ENCODE measurements at places on chromosomes 12 and 14.

DNA sequence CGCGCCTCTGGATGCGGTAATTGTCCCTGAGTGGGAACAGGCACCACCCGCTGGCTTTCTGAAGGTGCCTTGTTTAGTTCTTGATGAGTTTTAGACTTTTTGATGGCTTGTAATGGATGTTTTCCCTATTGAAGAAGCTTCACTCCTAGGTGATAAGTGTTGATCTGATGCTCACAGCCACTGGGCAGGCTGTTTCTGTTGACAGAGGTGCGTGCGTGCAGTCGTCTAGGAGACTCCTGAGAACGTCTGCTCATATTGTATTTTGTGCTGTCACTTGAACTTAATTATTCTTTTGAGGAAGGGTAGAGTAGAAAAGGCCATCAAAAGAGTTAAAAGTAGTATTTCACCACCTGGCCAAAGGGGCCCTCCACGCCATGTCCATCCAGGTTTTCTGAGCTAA, 70.5 kb downstream of the EP400 start:
- no peak for DNase-seq

DNA sequence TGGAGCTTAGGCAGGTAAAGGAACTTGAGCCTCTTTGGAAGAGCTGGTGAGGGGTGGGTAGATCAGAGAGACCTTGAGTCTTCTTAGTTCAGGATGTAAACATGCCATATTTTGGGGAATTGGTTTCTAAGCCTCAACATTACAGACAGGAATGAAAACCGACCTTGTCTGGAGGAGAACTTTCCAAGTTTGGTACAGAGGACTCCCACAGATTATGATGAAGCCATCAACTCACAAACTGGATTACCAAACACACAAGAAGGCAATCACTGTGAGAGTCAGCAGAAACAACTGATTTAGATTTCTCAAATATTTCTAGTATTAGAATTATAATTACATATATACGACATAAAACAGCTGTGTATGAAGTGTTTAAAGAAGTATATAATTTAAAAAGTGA, 22.3 kb upstream of the AMN1 start:
- no peak for DNase-seq

DNA sequence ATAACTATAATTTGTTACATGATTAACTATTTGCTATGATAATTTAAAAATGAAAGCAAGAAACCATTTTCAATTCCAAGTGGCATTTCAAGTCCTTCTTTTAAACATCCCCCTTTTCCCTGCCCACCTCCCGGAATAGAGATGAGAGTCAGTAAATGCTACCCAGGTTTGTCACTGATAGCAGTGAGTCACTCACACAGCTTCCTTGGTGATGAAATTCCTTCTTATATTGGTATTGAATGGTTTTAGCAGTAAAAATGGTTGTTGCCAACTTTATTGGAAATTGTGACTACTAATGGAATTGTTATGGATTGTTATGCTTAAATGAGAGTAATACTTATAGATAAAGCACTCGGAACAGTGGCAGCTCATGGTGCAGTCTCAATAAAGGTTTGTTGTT, 90.5 kb downstream of the PPM1A start:
- DNase-seq, result no peak

DNA sequence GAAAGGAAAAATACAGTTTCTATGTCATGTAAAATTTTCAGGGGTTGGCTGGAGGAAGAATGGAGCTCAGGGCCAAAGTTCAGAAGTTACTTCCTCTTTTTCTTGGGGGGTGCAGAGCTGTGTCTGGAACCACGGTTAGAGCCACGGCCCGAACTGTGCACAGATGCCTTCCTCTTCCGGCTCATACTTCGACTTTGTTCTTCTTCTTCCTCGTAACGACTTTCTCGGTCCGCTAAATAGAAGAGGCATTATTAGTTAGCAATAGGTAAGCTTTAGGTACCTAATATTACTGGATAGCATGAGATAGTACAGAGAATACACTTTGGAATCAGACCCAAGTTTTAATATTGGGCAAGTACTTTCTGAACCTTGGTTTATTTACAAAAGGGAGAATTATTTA, 31.2 kb downstream of the SUPT16H start:
- no peak for DNase-seq

DNA sequence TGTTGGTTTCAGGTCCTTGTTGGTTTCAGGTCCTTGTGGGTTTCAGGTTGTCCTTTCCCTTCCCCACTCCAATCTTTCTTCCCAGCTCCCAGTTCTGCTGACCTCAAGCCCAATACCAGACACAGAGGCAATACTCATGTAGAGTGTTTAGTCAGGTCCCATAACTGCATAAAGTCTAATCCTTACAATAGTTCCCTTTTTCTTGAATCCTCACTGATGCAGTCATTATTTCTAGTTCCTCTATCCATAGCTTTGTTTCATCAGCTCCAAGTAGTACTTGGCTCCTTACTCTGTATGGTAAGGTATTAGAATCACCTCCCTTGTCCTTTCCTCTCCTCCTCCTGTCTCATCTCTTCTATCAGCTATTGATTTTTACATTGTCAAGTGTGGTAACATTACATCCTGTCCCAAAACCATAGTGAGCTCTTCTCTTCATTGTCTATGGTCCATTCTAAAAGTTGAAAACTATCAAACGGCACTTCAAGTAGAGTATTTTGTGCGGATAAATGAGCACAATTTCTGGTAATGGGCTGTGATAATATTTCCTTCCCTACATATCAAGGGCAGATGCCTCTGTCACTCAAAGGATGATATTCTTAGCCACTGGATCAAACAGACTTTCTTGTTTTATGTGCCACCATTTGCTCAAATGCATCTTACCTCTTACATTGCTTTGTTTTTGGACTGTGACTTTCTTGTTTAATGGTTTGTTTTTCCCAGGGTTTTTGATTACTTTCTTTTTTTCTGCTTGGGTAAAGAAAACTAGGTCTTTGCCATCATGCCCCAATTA, 57.2 kb upstream of the JDP2 start:
- no peak for DNase-seq

- DNase-seq, result no peak
Observed at GRCh38 chr14:38404100-38404541, 148.2 kb upstream of the CLEC14A start.

GRCh38 chr12:131983026-131983425, 33.3 kb downstream of the EP400 start:
- DNase-seq, result no peak

All from activated CD4-positive, alpha-beta T cell treated with anti-CD3 and anti-CD28 coated beads, Interleukin-2, amount 50 U/mL, for 1 hour (primary cell).